Hippocampal formation (tissue), 2 donors: ENCODE measurements at places on chromosomes 16 and 17.

DNA sequence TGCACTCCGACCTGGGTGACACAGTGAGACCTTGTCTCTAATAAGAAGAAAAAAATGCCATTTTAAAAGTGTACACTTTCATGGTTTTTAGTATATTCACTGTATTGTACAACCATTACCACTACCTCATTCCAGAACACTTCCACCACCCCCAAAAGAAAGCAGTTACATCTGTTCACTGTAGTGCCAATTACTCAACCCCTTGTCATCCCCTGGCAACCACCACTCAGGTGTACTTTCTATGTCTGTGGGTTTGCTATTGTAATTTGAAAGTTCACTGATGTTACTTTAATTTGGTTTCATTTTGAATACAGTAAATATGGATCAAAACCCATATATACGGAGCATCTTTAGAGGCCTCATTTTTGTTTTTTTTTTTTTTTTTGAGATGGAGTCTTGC is 6.1 kb downstream of the ZG16 start:
- no peak for DNase-seq

DNA sequence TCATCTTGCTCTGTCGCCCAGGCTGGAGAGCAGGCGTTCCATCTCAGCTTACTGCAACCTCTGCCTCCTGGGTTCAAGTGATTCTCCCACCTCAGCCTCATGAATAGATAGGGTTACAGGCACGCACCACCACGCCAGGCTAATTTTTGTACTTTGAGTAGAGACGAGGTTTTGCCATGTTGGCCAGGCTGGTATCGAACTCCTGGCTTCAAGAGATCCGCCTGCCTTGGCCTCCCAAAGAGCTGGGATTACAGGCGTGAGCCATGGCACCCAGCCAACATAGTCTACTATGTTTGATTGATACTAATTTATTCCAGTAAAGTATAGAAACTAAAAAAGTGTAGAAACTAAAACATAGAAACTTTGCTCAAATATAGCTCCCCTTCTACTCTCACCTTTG is 94.9 kb downstream of the CA4 start:
- no peak for DNase-seq

DNA sequence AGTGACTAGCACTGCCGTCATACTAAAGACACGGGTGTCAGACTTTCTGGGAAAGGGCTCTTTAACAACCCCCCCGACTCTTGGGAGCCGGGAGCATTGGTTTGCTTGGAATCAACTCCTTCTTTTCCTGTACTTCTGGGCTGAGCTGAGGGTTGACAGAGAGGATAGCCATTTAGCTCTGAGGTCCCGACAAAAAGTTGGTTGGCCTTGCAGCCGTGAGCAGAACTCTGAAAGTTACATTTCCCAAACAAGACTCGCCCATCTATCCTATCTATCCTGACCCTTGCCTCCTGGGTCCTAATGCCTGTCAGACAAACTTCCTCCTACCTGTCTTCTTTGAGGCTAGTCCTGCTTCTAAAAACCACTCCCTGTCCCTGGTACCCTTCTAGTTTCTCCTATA is 460.8 kb upstream of the TOM1L1 start:
- no peak for DNase-seq

- no peak for DNase-seq
These were observed 2.8 kb downstream of the KRTAP4-9 start for GRCh38 chr17:41107941-41108450.

- DNase-seq: no peak
These were observed 10.3 kb downstream of the MINK1 start for GRCh38 chr17:4843321-4844000.

- no peak for DNase-seq
These were observed 23.0 kb downstream of the ZNF200 start for GRCh38 chr16:3212006-3212405.

GRCh38 chr16:50944436-50944835 is 202.6 kb downstream of the CYLD start:
- no peak for DNase-seq

DNA sequence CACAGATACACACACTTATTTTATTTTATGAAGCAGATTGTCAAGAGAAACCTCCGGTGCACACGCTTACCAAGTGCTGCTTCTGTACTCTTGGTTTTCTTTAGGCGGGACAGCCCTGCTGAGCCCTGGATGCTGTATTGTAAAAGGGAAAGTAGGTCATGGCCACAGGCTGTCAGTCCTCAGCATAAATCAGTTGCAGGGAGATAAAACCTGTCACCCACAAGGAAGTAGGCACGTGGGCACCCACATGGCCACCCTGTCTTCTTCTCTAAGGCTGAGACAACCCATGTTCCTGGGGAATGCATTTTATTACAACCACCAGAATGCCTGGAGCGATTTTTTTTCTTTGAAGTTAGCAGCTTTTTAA is 59.3 kb downstream of the ASIC2 start:
- no peak for DNase-seq

GRCh38 chr17:19900809-19901208 is 33.1 kb upstream of the ULK2 start:
- DNase-seq: no peak

DNA sequence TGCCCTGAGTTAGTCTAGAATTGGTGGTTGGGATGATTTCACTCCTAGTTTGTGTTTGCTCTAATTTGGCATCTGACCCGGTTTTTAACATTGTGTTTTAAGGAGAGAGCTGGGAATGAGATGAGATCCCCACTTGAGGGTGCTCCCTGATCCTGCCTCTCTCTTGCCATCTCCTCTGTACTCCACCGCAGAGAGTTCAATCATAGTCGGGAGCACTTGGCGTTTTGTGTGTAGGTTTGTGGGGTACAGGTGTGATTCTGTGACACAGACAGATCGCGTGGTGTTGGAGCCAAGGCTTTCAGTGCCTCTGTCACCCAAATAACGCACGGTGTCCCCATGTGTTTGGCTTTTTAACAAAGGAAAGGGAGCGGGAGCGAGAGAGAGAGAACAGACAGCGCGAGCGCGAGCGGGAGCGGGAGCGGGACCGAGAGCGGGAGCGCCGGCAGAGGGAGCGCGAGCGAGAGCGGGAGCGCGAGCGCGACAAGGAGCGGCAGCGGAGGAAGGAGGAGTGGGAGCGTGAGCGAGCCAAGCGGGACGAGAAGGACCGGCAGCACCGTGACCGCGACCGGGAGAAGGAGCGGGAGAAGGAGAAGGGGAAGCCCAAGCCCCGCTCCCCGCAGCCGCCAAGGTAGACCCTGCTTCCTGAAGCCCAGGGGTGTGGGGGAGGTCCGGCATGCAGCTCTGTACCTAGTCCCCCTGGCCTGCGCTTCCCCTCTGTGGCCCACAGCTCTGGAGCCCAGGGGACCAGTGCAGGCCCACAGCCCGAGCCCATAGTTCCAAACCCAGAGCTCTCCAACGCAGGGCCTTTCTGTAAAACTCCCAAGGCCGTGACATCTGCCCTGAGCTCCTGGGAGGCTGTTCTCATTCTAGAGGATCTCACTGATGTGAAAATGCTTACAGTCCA is 27.2 kb upstream of the IL17C start:
- no peak for DNase-seq

DNA sequence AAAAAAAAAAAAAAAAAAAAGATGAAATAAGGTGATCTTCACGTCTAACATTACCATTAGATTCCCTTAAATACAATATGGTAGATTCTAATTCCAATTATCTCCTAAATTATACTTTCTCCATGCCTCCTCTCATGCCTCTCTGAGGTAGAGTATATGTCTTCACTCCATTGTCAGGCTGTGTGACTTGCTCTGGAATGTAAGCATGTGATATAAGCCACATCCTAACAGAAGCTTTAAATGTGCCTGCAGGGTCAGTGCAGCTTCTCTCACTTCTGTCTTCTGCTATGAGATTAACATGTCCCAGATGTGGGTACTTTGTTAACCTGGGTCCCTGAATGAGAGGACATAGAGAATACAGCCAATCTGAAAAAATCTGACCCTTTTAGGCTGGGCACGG is 32.6 kb downstream of the MED13 start:
- DNase-seq: no peak

GRCh38 chr17:10648956-10649355 is 8.2 kb downstream of the MYH3 start:
- DNase-seq: no peak

DNA sequence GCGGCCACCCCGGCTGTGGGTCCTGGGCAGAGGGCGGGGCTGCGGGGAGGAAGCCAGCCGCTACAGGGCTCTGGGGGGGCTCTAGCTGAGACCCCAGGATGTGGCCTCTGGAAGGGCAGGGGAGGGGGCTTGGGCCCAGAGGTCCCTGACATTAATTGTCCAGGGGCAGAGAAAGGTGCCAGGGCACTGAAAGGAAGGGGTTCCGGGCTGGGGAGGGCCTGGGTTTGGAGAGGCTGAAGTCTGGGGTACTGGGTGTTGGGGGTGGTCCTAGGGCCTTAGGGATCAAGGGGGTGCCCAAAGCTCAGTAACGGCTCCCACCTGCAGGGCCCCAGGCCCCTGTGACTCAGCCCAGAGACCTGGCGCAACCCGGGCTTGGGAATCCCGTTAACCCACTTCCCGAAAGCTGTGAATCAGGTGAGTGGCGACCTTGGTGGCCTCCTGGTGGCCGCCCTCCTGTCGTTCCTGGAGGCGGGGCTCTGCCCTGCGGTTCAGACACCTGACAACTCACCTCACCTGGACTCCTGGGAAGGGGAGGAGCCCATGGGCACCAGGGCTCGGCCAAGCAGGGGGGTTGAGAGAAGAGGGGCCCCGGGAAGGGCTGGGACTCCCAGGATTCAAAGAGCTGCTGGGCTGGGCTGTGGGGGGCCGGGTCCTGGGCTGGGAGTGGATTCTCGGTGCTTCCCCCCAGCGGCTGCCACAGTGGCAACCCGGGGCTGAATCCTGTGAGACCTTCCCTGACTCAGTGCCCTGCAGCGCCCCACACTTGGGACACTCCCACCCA is 465 bp upstream of the PRSS22 start:
- no peak for DNase-seq

GRCh38 chr16:23394141-23394831 is 58.7 kb downstream of the COG7 start:
- DNase-seq: no peak

- DNase-seq: no peak
These were observed 16.7 kb upstream of the TENT4B start for GRCh38 chr16:50136399-50136798.

DNA sequence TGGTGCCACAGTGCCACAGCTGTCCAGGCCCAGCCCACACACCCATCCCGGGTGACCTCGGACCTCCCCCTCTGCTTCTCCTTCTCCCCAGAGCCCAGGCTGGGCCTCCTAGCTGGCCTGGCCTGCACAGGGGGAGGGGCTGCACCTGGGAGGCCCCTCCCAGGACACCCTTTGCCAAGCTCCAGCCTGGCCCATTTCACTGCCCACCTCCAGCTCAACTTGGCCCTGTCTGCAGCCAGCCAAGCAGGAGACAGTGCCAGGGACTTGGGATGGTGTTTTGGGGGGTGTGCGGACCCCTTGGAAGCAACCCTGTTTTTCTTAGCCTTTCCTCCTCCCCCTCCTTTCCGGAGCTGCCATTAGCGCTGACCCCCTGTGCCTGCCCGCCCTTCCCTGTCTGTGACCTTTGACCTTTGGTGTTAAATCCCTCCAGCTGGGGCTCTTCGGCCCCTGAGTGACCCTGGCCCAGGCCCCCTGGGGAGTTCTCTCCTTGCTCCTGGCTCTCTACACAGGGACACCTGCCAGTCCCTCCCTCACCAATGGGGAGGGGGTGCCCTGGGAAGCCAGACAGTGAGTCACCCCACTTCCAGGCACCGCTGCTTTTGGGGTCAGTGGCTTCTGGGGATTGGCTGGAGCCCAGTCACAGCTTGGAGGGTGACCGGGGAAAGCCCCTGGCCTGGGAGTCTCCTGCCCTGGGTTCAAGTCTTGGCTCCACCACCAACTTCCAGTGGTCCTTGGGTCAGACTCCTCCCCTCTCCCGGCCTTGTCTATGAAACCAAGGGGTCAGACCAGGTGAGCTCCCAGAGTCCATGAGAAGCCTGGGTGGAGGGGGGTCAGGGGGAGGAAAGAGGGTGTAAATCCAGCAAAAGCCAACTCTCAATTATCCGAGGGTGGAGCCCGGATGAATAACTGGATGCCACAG is 1.9 kb downstream of the GLIS2 start:
- no peak for DNase-seq

DNA sequence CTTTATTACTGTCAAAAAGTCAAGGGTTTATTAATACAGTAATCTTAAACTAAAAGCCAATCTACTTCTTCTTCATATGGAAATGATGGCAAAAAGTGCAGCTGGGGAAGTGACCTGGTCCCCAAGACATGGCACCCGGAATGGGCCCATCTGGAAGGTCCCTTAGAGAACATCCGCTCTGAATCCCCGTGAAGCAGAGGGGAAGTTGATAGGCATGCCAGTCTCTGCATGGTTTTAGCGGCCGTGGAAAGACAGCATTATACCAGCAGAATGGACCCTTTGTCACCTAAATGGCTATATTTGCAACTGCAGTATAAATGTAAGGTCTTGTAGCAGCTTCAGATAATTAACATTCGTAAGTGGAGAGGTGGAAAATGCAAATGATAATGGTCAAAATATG is 32.4 kb downstream of the COTL1 start:
- no peak for DNase-seq

DNA sequence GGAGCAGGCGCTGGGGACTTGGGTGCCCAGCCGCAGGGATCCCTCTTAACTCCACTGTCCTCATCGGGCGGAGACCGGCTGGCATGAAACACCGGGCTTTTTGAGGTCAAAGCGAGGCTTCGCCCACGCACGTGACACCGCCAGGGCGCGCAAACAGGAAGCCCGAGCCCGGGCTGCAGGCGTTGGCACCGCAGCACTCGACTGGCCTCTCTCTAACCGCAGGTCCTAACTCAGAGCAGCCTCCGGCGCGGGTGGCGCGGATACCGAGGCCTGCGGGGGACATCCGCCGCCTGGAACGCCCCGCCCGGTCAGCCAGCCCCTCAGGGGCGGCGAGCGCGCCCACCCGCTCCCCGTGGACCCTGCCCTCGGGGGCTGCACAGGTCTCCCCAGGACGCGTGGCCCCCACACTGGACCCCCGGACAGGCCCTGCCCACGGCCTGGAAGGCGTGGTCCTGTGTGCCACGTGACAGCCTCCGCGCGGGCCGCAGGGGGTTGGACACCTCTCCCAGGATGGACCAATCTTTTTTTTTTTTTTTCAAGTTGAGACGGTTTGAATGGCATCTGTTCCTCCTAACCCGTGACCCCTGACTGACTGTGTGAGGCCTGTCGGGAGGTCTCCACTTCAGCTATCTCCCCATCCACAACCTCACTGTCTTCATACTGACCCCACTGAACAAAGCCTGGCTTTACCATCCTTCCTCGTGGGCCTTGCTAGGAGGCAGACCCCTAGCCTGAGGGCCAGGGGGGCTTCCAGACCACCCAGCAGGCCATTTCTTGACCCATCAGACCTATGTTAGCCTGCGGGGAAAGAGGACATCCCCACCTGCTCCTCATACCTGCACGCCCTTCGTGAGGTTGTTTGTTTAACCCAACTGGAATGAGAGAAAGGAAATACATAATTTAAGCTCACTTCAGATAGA is 8.4 kb upstream of the SLC47A2 start:
- no peak for DNase-seq

DNA sequence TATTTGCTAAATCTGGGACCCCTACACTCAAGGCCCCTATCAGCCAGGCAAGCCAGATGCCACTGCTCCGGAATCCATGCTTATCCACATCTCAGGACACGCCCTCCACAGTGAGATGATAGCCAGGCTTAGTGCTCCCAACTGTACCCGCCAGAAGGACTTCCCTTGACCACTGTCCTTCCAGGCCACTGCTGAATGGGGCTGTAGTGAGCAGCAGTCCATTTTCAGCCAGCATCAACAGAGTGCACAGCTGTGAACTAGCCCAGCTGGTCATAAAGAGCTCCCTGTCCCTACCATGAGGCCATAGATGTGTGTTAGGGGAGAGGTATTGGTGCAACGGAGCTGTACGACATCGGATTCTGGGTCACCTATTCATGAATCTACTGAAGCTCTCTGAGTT is 13.0 kb upstream of the MED9 start:
- peak; percentile 37 for DNase-seq
